ENCODE measurements at places on chromosomes 16 and 17.

DNA sequence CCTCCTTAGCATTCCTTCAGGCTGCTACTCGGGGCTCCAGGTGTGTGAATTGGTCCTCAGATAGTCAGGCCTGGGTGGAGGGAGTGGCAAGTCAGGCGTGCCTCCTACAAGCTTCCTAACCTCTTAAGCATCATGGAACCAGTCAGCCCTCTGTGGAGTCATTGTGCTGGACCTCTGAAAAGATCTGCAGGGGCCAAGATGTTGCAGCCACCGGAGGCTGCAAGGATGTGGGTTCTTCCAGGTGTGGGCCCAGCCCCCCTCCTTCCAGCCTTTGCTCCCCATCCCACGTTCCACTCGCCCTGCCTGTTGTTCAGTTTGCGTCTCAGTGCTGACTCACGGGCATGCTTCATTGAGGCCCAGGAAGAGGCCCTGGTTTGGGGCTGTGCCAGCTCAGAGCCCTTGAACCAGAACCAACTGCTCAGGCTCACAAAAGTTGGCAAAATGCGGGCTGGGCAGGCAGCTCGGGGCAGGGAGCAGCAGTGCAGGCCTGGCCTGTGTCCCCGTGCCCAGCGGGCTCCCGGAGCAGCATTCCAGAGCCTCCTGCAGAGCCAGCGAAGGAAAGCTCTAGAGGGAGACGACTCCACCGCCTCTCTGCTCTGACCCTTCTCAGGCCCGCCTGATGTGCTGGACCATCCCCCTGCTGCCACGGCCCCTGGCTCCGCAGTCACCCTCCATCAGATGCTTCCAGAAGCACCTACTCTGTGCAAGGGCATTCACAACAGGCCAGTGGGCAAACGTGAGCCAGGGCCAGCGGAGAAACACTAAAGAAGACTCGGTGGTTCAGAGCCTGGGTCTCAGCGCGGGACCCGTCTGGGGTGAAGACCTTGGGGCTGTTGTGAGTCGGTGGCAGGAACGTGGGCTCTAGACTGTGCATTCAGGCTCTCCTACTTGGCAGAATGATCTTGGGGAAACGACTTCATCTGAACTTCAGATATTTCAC, 7.5 kb downstream of the LDHD start:
- DNase-seq, result peak; percentile 77

- DNase-seq, result no peak
Observed at GRCh38 chr16:3009568-3010390, 2.9 kb upstream of the CLDN9 start.

DNA sequence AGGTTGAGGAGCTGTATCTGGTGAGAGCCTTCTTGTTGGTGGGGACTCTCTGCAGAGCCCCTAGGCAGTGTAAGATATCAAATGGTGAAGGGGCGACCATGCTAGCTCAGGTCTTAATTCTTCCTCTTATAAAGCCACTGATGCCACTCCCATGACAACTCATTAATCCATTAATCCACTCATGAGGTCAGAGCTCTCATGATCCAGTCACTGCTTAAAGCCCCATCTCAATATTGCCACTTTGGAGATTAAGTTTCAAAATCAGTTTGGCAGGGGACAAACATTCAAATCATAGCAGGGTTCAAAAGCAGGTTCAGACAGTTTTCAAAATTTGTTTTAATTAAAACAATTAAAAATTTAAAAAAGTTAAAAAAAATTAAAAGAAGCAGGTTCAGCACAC, 13.1 kb upstream of the SPECC1 start:
- no peak for DNase-seq

- DNase-seq, result no peak
Observed at GRCh38 chr17:51425773-51426172, 165.4 kb downstream of the UTP18 start.

DNA sequence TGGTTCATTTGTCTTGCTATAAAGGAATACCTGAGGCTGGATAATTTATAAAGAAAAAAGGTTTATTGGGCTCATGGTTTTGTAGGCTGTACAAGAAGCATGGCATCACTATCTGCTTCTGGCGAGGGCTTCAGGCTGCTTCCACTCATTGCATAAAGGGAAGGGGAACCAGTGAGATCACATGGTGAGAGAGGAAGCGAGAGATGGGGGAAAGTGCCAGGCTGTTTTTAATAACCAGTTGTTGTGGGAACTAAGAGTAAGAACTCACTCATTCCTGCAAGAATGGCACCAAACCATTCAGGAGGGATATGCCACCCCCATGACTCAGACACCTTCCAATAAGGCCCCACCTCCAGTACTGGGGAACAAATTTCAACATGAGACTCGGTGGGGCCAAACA, 24.3 kb downstream of the SPECC1 start:
- DNase-seq, result no peak

DNA sequence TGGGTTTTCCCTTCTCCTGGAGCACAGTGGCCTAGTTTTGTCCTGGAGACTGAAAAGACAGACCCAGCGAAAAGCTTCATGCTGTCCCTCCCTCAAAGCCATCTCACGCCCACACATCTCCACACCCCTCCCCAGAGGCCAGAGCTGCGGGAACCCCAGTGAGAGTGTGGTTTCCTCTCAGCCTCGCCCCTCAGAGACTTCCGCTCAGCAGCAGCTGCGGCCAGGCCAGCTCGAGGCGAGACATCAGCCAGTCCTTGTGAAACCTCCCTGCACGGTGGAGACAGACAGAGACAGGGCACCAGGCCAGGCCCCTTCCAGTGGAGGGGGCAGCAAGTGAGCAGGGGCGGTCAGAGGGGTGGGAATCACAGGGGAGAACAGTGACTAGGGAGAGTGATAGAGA, 77.0 kb upstream of the TNRC6C start:
- DNase-seq, result no peak

GRCh38 chr17:7380321-7380720, 568 bp upstream of the TNK1 start:
- no peak for DNase-seq

GRCh38 chr16:48558371-48558841, 51.6 kb downstream of the N4BP1 start:
- DNase-seq, result peak; percentile 57

Data from lung microvascular endothelial cell (primary cell).